NCI-H2171 treated with DMSO at 0.1 percent for 48 hours (cell line): ENCODE measurements at places on chromosomes 5 and 9.

DNA sequence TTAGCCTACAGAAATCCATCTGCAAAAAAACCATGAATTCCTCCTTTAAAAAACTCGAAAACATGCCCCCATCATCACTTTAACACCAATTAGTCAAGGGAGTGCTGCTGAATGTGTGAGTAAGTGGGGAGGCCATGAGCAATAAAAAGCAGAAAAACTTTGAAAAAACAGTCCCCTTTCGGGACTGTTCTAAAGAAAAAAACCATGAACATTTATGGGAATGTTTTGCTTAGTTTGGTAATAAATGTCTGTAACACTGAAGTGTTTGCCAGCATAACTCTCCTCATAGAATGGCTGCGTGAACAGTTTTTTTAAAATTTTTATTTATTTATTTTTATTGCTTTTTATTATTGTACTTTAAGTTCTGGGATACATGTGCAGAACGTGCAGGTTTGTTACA is 99.4 kb upstream of the TARS1 start:
- DNase-seq: no peak

DNA sequence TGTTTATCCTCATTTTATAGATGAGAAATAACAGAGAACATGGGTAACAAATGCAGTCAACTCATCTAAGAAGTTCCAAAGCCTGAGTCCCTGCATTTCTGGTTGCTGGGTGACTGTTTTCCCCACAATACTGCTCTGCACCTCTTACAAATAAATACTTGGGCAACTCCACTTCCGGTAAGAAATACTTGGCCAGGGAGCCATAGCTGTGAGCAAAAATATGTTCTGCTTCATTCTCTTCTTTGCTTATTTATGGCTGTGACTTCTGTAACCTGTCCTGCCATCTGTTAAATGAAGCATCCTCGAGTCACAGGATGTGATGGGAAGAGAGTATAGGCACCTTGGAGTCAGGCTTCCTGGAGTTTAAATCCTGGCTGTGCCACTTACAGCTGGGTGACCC is 49.9 kb downstream of the GDNF start:
- DNase-seq: peak; percentile 21

DNA sequence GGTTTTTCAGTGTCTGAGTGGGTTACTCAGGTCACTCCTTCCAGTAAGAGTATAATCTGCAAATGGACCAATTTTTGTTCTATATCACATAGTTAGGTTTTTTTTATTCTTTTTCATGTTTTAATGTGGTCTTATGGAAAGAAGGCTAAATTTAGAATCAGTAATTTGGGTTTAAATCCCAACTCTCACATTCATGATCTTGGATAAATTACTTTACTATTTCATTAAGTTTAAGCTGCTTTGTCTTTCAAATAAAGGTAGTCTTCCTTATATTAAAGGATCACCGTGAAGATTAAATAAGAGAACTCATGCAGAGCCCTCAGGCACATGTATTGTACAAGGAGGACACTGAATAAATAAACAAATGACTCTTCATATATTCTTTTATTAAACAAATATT is 234.7 kb downstream of the SGCD start:
- DNase-seq: no peak

- no peak for DNase-seq
Observed at GRCh38 chr5:1477341-1477740, 32.1 kb upstream of the SLC6A3 start.

- no peak for DNase-seq
Observed at GRCh38 chr5:4802044-4802443, 338.1 kb upstream of the ADAMTS16 start.

DNA sequence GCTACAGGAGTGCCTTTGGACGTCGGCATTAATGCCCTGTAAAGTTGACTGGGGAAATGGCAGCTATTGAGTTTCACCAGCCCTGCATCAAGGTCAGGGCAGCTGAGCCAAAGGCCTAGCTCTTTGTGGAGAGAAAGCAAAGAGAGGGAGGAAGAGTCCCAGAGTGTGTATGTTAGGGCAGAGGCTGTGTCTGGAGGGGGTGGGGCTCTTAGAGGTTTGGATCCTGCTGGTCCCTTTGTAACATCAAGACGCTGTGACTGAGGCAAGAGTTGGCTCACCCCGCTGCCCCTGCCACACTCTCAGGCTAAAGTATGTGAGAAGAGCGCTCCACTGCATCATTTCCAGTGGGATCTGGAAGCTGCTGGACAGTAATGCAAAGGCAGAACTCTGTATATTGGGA is 34.3 kb downstream of the TMOD1 start:
- DNase-seq: no peak

DNA sequence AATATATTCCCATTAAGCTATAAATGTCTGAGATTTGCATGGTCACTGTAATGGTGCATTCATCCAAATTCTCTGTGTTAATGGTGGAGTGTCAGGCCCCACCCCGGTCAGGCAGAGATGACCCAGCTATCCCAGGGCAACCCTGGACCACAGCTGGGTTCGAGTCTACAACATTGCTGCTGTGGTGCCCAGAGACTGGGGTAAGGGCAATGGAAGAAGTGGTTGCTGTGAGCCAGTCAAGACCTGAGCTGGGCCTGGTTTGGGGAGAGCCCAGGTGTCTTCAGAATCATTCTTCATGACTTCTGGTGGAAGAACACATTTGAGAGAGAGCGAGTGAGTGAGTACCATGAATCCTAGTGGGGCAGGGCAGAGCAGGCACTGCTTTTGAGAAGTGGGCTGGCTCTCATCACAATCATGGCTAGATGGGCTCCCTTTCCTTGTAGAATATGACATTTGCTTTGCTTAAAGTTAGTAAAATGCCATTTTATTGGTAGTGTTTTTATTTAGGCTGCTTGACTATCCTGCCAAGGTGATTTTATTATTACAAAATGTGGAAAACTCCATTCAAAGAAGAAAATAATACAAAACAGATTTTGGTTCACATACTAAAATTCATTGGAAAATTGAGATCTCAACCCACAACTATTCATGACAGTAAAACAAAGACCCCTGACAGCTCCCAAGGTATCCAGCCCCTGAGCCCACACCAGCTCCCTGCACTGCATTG is 125.8 kb upstream of the SLC25A48 start:
- no peak for DNase-seq

- no peak for DNase-seq
Observed at GRCh38 chr9:111036429-111036789, 1.9 kb downstream of the LPAR1 start.

DNA sequence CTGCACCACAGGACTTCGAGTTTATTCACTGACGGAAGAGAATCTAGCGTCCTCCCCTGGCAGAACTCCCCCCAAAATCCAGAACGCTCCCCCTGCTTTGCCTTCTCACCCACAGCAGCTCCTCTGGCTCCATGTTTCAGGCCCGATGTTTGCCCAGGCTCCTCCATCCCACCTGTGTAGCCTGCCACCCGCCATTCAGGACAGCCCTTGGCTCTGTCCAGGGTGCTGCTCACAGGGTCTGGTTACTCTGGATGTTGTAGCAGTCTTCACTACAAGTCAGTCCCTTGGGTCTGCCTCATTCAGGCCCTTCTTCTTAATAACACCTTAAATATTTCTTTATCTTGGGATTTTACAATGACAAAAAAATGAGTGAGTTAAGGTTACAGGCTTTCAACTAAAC is 41.3 kb upstream of the SV2C start:
- no peak for DNase-seq

- no peak for DNase-seq
Observed at GRCh38 chr5:130708754-130709153, 456.3 kb downstream of the HINT1 start.

DNA sequence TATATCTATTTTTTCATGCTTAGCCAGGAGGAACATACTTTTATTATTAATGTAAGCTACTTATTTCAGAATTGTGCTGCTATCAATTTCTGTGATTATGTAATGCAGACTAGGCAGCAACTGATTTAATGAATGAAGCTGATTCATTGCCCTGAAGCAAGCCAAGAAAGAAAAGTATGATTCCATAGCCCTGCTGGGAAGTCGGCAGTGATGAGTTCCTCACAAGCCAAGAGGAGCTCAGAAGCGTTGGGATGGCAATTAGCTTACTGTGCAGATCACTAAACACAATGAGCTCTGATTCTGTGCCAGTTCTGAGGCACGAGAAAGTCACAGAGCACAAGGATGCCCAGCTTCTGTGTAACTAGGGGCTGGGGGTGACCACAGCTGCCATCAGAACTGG is 254.3 kb upstream of the KLF9 start:
- no peak for DNase-seq

DNA sequence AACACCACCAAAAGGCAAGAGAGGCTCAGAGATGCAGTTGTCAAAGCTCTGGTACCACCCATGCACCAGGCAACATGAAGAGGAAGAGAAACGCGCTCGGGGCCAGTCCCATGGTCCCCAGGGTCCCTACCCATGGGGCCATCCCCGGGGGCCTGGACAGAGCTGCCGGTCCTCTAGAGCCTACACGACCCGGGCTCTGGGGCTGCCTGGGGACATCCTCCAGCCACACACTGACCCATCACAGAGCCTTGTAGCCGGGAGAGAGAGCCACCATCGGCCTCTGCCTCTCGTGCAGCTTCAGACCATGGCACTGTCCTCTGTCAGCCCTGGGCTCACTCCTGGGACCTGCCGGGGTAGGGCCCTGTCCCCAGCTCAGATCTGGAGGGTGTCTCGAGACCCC is 23.7 kb downstream of the VAV2 start:
- no peak for DNase-seq

DNA sequence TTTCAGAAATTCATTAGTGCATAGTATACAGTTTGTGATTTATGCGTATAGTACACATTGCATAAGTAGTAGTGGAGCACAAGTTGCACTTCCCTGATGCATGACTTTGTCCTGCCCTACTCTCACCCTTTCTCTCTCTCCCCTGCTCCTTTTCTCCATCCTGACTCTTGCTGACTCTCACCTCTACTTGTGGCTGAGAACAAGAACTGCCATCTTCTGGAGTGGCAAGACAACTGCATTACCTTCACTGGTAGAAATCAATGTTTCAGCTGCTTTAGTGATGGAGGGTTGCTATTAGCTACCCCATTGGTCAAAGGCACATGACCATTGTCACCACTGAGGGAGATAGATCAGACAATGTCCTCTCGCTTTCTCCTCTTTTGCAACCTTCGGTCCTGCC is 26.9 kb downstream of the SPEF2 start:
- DNase-seq: no peak

GRCh38 chr5:111472096-111472495 is 40.2 kb downstream of the STARD4 start:
- no peak for DNase-seq

- DNase-seq: no peak
Observed at GRCh38 chr5:123720955-123721354, 209.0 kb downstream of the CSNK1G3 start.

- DNase-seq: no peak
Observed at GRCh38 chr5:132484391-132484725, 6.2 kb downstream of the IRF1 start.

DNA sequence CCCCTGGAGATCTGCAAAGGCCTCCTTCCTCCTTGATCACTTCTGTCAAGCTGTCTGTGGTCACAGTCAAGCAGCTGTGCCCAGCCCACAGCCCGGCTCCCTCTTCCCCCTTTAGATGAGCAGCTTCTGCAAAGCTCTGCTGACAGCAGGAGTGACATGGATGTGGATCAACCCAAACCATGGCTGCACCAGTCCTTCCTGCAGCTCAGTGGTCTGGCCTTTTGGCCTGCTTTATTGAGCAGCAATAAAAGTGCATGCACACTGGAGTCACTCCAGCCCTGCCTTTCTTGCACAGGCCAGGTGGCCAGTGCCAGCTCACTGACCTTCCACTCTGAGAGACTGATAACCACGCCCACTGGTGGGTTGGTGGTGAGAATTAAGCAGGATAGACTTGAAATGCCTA is 91.3 kb upstream of the OTULINL start:
- no peak for DNase-seq

DNA sequence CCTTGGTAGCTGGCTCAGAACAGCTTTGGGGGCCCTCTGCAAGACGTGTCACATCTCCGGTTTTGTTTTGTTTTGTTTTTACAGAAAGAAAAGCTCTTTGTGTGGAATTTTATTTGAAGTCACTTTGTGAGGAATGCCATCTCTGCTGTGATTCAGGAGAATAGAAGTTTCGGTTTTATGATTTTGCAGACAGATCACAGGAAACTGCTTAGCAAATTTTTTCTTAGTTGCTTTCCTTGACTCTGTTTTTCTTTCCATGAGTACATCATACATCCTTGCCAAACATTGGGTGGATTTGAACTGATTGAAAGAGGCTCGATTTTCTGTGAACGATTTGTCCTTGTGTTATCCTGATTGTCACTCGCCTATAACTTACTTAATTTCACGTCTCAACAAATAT is 5.1 kb downstream of the SEMA5A start:
- no peak for DNase-seq

- DNase-seq: no peak
Observed at GRCh38 chr5:170095646-170096045, 10.1 kb upstream of the FOXI1 start.

DNA sequence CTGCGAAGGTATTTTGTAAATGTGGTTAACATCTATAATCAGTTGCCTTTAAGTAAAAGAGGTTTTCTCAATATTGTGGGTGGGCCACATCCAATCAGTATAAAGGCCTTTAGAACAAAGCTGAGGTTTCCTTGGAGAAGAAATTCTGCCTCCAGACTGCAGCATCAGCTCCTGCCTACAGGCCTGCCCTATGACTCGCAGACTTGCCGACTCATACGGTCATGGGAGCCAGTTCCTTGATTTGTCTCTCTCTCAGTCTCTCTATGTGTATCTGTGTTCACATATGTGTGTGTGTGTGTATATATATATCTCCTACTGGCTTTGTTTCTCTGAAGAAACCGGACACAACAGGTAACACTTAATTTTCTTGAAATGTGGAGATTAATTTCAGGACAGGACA is 45.3 kb downstream of the SLC36A1 start:
- DNase-seq: no peak

- no peak for DNase-seq
Observed at GRCh38 chr5:63211448-63212132, 633.0 kb downstream of the LRRC70 start.

DNA sequence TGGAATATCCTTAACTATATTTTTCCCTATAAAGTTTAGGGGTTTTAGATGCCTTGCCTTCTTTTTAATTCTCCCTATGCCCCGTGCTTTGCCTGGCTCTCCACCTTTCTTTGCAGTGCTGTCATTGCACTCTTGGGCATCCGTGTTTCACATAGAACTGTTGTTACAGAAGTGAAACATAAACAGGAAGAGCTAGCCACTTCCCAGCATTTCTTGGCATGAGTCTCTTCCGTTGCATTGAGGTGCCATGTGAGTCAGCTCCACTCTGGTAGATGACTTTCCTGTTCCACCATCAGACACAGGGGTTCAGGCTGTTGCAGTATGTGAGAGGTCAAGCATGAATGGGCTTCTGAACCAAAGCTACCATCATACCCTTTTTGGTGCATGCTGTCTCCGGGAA is 73.4 kb downstream of the ANGPTL2 start:
- DNase-seq: no peak

- no peak for DNase-seq
Observed at GRCh38 chr5:159216454-159216853, 7.1 kb upstream of the RNF145 start.
